ENCODE measurements at places on chromosomes 11 and 22.

DNA sequence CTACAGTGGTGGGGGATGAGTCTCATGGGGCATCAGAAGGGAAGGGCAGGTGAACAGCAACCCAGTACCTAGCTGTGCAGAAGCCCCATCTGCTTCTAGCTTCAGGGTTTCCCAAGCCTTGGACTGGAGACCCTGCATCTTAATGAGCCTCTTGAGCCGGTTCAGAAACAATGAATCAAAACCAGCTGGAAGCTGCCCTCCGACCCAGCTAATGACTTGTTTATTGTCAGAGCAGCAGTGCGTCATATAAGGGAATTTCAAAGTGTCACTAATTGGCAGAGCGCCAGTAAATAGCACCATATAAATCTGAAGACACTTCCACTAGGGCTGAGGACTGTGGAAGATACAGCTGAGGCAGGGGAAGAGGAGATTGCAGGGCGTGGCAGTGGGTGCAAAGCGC lies 57.5 kb downstream of the RPUSD4 start:
- DNase-seq: no peak

GRCh38 chr11:41498726-41499125 lies 39.3 kb upstream of the LRRC4C start:
- no peak for DNase-seq

DNA sequence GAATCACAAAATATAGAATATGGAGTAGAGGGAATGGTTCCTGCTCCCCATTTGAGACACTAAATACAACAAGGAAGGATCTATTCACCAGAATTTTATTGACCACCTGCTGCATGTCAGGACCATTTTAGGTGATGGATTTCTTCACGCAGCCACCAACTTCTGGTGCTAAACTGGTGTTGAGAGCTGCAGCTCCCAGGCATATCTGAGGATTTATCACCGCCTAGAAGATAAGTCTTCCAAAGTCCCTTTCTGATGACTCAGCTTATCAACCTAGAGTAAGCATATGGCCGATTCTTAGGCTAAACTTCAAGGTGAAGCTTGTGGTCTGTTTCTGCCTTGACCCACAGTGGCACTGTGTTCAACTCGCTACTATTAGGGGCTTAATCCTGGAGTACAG lies 6.7 kb downstream of the DDI1 start:
- no peak for DNase-seq

GRCh38 chr11:33574331-33574730 lies 126.3 kb downstream of the C11orf91 start:
- DNase-seq: no peak

DNA sequence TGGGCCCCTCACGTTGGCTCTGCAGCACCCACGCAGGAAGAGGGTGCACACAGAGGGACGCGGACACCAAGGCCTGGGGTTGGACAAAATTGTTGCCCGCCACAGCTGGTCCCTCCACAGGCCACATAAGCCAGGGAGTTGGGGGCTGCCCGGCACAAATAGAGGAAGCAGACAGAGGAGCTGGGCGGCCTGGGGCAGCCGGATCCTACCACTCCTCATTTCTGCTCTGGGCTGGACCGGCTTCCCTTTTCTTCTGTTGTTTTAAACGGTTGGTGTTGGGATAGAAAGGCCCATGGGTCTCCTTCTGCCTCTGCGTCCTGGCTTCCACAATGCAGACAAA lies 36.4 kb upstream of the LINC01488 start:
- DNase-seq: no peak

- no peak for DNase-seq
These were observed 14.0 kb upstream of the RRP7A start for GRCh38 chr22:42533638-42533977.

GRCh38 chr11:125317416-125317815 lies 152.9 kb downstream of the PKNOX2 start:
- DNase-seq: no peak

DNA sequence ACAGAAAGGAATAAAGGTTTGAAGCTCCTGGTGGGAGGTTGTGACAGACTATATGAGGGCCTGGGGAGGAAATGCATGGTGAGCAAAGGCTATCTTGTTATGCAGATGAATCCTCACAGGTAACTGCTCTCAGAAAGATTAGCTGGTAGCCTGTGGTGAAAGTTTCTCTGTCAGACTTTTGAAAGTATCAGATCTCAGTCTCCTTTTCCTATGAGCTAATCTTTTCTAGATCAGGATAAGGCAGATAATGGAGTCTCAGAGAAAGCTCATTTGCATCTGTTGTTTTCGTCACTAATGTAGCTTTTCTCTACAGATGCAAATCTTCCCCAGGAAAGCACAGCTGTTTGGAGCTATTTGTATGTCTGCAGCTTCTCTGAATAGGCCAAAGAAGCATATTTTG lies 21.0 kb upstream of the OR6X1 start:
- no peak for DNase-seq

DNA sequence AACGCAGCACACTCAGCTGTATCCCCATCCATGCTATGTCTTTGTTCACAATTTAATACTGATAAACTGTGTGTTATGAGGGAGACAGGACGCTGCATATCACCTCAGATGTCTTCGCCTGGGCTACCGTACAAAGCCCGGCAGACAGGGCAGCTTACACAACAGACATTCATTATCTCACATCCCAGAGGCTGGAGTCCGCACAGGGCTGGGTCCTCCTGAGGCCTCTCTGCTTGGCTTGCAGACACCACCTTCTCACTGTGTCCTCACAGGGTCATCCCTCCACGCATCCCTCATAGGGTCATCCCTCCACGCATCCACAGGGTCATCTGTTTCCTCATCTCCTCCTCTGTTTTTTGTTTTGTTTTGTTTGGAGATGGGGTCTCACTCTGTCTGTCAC lies 61.2 kb downstream of the SHANK2 start:
- no peak for DNase-seq

DNA sequence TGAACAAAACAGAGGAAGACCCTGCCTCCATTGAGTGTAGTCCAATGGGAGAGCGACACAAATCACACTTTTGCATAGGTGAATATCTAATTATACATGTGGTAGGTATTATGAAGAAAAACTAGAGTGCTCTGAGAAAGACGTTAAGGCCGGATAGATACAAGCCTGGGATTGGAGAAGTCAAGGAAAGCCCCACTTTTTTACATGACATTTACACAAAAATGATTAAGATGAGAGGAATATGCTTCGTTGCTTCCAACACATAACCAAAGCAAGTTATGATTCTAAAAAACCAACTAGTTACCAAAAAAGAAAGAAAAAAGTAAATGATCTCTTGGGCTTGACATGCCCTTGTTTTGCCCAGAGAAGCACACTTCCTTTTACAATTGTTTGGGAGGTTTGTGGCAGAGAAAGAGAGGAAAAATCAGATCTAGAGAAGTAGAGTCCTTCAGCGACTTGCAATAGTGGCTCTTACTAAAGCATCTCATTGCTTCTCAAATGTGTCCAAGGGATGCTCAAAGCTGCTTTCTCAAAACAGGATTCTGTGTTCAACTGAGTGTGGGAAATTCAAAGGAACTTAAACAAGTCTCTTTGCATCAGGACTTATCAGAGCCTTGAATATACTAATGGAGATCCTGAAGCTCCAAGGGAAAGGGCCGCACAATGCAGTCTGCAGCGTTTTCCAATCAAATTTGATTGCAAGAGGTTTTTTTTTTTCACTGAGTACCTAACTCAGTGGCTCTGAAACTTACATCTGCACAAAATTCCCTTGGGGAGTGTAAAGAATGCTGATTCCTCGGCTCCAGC lies 38.8 kb downstream of the FLI1 start:
- no peak for DNase-seq

- no peak for DNase-seq
These were observed 19.1 kb downstream of the TOLLIP start for GRCh38 chr11:1290052-1291040.

DNA sequence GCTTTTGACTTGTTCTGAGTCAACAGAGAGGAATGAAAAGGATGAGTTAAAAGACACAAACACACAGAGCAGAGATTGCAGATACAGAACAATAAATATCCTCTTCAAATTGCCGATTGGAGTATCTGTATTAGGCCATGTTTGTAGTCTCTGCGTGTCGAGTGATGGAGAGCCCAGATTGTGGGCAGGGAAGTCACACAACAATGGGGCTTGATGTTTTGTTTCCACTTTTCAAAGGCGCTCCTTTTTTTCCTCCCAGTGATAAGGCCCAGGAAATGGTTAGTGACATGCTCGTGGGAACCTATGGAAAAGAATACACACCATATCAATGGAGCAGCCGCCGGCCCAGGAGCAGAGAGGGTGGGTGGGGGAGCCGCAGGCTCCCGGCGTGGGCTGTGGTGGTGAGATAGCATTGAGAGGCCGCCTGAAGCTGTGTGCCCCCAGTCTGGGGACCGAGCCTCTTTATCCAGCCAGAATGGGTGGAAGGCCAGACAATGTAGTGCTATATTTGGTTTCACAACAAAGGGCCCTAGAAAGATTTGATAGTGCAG lies 555.9 kb downstream of the INSC start:
- DNase-seq: no peak

DNA sequence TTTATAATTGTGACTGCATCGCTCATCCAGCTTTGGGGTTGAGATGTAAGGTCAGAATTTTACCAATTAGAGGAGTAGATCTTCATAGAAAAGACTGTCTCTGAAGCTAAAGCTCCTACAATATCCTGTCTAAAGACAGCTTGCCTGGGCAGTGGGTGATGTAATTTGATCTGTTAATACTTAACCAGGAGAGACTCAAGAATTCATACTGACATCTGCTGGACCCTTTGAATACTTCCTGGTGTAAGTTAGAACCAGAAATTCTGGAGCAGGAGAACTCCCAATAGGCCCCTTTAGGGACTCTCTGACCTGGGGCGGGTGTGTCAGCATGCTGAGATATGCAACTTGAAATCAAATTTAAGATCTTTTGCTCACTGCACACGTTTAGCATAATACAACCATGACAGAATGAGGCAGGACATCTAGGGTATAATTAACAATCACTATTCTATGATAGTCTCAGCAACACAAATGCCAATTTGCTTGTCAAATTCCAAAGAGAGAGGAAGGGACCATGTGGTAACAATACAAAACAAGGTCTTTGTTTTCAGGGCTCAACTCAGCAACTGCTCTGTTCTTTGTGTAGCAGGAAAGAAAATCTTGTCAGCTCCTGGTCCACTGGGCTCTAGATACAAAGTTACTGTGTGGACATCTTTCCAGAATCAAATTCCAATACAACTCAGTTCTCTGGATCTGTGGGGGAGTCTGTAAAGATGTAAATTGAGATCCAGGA lies 143.9 kb downstream of the INSC start:
- DNase-seq: no peak

DNA sequence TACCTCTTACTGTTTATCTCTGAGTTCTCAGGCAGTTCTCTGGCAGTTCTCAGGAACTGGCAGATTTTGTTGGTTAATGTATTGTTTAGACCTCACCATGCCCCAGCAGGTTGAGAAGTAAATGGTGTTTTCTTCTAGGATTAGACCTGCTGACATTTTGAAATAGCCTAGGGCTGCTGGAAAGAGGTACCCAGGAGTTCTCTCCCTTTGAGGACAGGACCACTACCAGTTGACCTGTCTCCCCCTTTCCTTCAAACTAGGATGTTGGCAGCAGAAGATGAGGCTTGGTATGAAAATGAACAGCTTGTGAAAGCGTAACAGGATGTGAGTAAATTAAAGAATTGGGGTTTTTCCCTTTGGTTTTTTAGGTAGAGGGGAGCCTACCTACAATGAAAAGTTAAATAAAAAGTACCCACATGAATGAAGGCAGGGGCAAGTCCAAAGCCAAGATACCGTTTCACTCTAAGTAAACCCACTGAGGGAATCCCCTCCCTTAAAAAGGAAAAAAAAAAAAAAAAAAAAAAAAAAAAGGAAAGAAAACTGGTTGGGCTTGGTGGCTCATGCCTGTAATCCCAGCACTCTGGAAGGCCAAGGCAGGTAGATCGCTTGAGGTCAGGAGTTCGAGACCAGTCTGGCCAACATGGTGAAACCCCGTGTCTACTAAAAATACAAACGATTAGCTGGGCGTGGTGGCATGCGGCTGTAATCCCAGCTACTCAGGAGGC lies 96.2 kb downstream of the PDHX start:
- DNase-seq: no peak

DNA sequence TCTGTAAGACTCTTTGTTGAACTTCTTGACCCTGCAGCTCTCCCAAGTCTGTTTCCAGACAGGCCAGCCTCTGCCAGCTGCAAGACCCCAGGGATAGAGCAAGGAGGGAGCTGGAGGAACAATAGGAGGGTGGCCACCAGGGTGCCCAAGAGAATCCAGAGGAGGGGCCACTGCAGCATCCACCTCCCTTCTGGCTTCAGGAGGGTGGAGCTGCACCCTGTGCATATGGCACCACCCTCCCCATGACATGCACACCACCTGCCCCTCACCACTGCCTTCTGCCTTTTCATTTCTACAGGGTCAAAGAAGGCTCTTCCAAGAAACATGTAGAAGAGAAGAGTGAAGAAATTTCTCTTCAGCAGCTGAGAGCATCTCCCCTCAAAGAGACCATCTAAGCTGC lies 20.1 kb upstream of the POLA2 start:
- DNase-seq: no peak

GRCh38 chr22:23305321-23305910 lies 125.1 kb downstream of the BCR start:
- DNase-seq: no peak

DNA sequence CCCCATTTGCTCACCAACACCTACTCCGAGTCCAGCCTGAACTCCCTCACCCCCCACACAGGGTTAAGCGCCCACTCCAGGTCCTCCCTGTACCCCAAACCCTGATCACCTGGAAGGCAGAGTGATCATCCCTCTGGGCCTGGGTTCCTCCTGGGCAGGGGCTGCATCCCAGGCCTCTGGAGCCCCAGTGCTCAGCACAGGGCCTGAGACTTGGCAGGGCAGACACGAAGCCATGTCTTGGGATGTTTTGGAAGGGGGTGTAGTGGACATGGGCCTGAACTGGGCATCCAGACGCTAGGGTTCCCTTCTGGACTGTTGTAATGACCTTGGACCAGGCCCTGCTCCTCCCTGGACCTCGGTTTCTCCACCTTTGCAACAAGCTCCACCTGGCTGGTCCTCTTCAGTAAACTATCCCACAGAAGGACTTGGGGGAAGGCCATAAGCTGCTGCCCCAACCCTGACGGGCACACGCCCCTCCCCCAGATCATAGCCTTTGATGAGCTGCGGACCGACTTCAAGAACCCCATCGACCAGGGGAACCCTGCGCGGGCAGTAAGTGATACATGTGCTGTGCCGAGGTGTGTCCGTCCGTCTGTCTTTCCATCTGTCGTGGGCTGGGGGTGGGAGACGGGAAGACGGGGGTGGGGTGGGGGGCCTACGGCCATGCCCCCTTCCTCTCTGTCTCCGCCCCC lies 3.9 kb downstream of the CNIH2 start:
- DNase-seq: no peak
